ENCODE measurements at places on chromosomes 4 and X. TPM values are rescaled to one million over a fixed set of nuclear protein-coding genes. Genes with fewer than 3 reads are reported as not detected.
A peak's percentile ranks its signal among the peaks of the same experiment; 100 is the strongest.

Gene BEND2
- not detected for total RNA-seq

Gene CNGA1
- not detected for total RNA-seq

Gene NPY1R
- under 0.01 TPM for total RNA-seq

DNA sequence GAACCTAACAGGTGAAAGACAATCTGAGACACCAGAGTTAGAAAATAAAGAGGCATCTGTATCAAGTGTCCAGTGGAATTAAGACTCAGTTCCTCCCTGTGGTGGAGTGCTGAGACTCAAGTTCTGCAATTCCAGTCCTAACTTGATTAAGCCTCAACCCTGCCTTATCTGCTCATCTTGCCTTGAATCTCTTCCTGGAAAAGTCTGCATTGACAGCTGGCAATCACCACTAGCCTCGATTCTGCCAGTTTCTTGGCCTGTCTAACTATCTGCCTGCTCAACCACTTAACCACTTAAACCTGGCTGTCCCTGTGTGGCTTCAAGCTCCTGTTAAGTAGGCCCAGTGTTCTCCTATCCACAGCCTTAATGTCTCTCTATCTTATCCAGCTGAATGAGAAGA is 22.4 kb upstream of the NEIL3 start:
- no peaks in the 10 kb centered on the region for H3K4me1 ChIP-seq
- no peaks in the 10 kb centered on the region for H3K36me3 ChIP-seq
- DNase-seq: no peak
- no peak overlapping the region for H3K4me3 ChIP-seq
- no peak overlapping the region for H3K27ac ChIP-seq

DNA sequence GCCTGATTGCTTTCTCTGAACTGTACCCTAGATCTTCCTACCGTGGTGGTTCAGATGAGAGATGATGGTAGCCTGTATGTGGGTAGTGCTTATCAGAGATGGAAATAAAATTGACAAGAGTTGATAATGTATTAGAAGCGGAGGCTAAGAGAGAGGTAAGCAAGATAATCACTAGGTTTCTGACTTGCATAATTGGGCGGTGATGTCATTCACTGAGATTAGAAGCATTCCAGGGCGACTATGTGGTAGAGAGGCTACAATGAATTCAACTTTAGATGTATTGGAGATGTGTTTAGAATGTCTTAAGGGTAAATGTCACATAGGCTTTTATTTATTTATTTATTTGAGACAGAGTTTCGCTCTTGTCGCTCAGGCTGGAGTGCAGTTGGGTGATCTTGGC is 415 bp upstream of the TENM3 start:
- no peak overlapping the region for H3K4me3 ChIP-seq
- no peaks in the 10 kb centered on the region for H3K27me3 ChIP-seq
- no peak overlapping the region for H3K27ac ChIP-seq
- peak; percentile 94 for DNase-seq

- DNase-seq: peak; percentile 46
- no peak overlapping the region for H3K27ac ChIP-seq
- H3K27me3 ChIP-seq: no peaks in the 10 kb centered on the region
- H3K4me1 ChIP-seq: no peaks in the 10 kb centered on the region
- no peaks in the 10 kb centered on the region for H3K36me3 ChIP-seq
- no peak overlapping the region for H3K4me3 ChIP-seq
Measured at GRCh38 chr4:10007793-10008608, 13.3 kb downstream of the SLC2A9 start.

DNA sequence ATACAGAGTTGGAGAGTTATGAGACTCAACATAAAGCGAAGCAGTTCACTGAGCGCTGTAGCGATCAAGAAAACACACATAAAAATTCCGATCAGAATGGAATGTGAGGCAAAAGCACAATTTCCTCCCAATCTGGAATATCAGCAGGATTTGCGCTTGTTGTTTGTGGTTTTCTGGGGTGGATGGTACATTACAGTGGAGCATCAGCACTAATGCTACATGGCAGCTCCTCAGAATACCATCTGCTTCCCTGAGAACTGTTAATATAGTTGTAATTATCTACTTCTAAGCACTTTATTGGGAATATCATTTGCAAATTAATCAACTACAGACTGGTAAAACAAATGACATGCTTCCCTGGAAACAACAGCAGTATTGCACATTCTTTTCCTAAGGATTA is 324.1 kb upstream of the PPARGC1A start:
- H3K4me1 ChIP-seq: peaks cover 11% of the 10 kb centered on the region
- H3K27ac ChIP-seq: no peak overlapping the region
- H3K4me3 ChIP-seq: no peak overlapping the region
- no peaks in the 10 kb centered on the region for H3K36me3 ChIP-seq

DNA sequence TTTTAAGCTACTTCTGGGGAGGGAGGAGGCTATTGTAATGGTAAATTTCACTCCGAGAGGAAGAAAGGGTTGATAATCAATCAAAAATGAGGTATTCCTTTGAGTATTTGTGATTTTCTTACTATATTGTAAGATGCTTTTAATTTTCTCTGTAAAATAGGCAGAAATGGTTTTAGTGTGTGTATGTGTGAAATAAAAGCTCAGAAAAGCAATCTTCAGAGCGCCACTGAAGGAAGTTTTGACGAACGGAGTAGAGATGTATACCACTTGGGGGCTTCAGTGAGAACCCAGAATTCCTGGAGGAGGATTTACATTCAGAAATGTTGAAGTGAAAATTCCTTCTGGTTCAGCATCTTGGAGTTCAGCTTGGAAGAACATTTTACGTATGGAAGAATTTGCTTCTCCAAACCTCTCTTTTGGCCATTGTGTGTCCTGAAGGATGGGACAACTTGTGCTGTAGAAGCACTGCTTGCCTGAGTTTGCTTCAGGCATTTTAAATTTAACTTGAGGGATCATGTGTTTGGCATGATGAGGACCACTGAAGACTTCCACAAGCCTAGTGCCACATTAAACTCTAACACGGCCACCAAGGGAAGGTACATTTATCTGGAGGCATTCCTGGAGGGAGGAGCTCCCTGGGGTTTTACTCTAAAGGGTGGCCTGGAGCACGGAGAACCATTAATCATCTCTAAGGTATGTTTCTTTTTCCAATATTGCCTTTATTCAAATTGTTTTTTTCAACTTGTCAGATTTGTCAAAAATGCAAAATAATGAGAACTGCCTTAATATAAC is 695 bp downstream of the SHROOM3 start:
- no peak overlapping the region for H3K27ac ChIP-seq
- H3K4me3 ChIP-seq: peak overlapping the region; percentile 48
- no peaks in the 10 kb centered on the region for H3K36me3 ChIP-seq
- H3K4me1 ChIP-seq: peaks cover 2% of the 10 kb centered on the region

DNA sequence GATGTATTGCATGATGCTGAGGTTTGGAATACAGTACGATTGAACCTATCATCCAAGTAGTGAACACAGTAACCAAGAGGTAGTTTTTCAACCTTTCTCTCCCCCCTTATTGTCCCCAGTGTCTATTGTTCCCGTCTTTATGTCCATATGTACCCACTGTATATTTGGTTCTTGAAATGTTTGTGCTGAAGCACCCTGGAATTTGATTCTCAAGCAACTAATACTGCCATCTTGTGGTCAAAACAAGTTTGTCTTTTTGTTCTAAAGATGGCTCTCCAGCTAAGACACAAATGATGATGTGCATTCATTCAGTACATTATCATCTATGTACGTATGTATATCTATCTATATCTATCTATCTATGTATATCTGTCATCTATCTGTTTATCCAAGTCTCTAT is 33.5 kb upstream of the DCX start:
- no peak overlapping the region for H3K27ac ChIP-seq
- no peak overlapping the region for H3K4me3 ChIP-seq
- no peaks in the 10 kb centered on the region for H3K27me3 ChIP-seq
- H3K4me1 ChIP-seq: no peaks in the 10 kb centered on the region
- peak; percentile 7 for DNase-seq
